CD4-positive, alpha-beta T cell treated with Interleukin-17A for 4 hours (primary cell): ENCODE measurements at places on chromosomes 7 and 10.

DNA sequence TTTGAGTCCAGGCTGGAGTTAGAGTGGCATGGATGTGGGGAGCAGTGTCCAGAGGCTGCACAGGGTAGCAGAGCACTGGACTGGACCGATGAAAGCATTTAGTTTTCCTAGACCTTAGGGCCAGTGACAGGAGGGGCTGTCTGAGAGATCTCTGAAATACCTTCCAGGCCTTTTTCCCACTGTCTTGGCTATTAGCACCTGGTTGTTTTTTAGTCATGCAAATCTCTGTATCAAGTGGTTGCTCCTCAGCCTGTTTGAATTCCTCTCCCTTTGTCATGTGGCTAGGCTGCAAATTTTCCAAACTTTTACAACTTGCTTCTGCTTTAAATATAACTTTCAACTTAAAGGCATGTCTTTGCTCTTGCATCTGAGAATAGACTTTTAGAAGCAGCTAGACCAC is 504.3 kb upstream of the VSTM2A start:
- no peak for DNase-seq

GRCh38 chr7:25282194-25282593 is 53.9 kb upstream of the NPVF start:
- no peak for DNase-seq

GRCh38 chr7:155182406-155182970 is 112.4 kb downstream of the HTR5A start:
- DNase-seq = no peak

DNA sequence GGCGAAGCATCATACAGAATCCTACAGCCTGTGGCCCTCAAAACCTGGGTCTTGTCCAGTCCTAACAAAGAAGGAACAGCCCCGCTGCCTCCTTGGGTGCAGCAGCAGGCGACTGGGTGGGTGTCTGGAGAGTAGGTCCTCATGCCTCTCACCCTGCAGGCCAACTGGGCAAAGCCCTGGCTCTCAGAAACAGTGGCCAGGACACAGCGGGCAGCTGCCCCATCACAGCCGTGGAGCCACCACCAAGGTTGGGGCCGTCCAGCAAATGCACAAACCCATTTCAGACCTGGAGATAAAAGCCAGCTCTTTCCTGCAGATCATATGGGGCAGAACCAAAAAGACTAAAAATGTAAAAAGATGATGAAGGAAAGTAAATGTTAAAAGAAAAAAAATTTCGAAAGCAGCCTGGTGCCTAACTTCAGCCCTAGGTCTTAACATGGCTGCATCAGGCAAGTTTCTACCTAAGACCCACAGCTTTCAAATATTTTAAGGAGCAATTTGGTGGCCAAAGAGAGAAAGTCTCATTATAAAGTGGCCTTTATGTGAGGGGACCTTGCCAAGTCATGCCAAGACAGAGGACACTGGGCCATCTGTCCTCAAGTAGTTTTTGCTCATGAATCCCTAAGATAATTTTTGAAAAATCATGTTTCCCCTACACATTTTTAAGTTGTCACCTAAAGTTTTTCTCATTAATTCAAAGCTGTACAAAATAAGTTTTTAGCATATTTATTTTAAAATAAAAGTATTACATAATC is 142.1 kb downstream of the PAXIP1 start:
- no peak for DNase-seq

DNA sequence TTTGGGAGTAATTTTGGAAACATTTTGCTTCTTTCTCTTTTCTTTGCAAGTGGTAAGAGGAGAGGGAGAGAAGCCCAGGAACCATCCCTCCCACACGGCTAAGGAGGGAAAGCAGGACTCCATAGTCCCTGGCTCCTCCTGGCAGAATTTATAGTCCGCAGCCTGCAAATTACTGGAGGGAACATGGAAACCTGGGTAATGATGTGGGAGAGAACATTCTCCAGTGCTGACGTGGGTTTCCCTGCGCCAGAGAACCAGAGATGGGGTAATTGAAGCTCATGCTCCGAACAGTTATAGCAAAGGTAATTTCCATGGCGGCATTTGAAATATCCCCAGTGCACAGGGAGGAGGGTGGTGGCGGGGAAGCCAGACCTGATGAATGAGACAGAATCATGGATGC is 320.4 kb downstream of the RPS24 start:
- no peak for DNase-seq

DNA sequence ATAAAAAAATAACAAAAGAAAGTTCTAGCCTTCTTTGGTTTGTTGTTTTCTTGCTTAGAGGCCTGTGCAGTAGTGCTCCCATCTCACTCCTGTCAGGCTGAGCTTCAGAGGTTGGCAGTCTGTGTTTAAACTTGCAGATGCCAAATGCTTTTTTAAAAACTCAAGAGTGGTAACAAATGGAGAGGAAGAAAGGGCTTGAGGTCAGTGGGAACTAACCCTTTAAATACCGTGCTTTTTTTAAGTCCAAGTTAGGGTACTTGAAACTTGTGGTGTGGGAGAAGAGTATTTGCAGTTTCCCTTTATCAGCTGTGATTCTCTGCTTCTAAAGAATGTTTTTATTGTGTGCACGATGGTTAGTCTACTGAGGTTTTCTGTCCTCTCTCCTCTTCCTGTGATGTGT is 29.4 kb downstream of the ZRANB1 start:
- no peak for DNase-seq

GRCh38 chr7:158445421-158446175 is 142.0 kb downstream of the PTPRN2 start:
- no peak for DNase-seq

GRCh38 chr10:1548596-1548995 is 188.7 kb downstream of the ADARB2 start:
- no peak for DNase-seq

GRCh38 chr10:124048371-124049290 is 44.8 kb downstream of the CHST15 start:
- DNase-seq = no peak

DNA sequence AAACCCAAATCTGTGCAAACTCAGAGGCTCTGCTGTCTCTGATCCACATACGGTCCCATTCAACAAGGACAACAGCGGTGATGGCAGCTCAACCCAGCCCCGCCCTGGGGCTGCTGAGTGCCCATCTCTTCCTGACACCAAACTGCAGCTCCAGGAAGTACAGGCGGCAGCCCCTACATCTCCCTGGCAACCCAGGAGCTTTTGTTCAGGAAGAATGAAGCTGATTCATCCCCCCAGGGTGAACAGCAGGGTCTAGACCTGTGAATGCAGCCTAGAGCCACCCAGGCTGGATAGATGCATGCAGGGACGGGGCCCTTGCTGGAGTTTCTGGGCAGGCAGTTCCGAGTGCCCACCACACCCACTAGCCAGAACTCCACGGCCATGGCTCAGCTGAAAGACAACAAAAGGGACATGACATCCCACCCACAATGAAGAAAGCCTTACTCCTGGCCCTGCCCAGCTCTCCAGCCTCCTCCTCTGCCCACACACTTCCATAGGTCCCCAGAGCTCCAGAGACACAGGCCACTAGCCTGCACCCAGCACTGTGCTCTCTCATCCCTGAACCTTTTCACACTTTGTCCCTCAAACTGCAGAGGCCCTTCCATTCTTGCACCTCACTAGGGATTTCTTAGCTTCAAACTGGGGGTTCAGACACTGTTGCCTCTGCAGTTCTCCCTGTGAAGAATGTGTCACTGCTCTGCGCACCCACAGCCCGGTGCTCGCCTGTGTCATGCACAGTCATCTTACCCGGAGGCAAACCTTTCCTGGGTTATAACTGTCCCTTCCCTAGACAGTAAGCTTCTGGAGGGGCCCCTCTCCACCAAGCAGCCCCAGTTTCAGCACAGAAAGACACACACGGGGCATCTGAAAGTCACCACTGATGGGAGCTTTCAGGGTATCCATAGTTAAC is 99.1 kb downstream of the GRID1 start:
- no peak for DNase-seq

- DNase-seq = no peak
Measured at GRCh38 chr10:10432296-10433035, 585.2 kb upstream of the CELF2 start.

- no peak for DNase-seq
Measured at GRCh38 chr7:151109094-151110048, 23.1 kb downstream of the AGAP3 start.

GRCh38 chr10:88557658-88558057 is 25.5 kb downstream of the RNLS start:
- no peak for DNase-seq

GRCh38 chr7:127818306-127818705 is 166.3 kb downstream of the SND1 start:
- DNase-seq = no peak

DNA sequence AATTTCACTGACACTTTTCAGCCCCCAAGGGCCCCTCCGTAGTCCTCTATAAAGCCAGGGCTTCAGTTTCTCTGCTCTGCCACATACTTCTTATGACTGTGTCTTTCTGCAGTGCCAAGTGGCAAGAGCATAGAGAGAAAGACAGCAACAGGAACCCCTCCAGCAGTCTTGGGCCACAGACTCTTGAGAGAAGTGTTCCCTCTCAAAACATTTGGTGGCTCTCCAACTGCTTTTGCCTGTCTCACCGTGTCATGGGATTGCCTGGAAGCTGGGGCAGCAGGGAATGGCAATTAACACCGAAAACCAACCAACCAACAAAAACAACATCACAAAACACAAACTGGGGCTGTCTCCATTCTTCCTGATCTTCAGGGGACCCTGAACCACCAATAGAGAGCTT is 73.8 kb upstream of the ELN start:
- no peak for DNase-seq

- DNase-seq = no peak
Measured at GRCh38 chr10:76550806-76551205, 1086.8 kb downstream of the KCNMA1 start.

- DNase-seq = no peak
Measured at GRCh38 chr7:70340236-70340635, 742.0 kb downstream of the AUTS2 start.

- no peak for DNase-seq
Measured at GRCh38 chr10:123766761-123767160, 100.6 kb downstream of the GPR26 start.

GRCh38 chr10:117432866-117433265 is 57.6 kb upstream of the PDZD8 start:
- DNase-seq = no peak

GRCh38 chr10:62727934-62728333 is 76.6 kb upstream of the ADO start:
- no peak for DNase-seq

DNA sequence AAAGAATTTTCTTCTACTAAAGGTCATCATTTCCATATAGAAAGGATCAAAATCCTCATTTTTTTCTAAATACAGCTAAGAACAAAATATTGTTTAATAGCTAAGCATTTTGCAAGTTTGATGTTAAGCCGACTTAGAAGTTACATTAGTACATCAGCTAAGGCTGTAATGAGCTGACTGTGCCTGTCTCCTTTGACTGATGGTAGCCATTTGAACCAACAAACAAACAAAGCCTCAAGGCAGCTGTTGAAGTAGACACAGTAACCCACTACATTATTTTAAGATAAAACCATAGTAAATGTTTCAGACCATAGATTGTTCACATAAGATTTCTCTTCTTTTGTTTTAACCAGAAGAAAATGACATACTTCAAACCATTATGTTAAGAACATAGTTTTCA is 210.9 kb upstream of the VSTM2A start:
- DNase-seq = no peak

- DNase-seq = peak; percentile 39
Measured at GRCh38 chr10:134247-135131, 766 bp upstream of the ZMYND11 start.

GRCh38 chr10:22253580-22253882 is 35.7 kb upstream of the EBLN1 start:
- DNase-seq = peak; percentile 75

GRCh38 chr10:71605263-71605962 is 114.2 kb downstream of the C10orf105 start:
- DNase-seq = no peak

- DNase-seq = no peak
Measured at GRCh38 chr7:107244613-107245012, 75.8 kb downstream of the HBP1 start.

- no peak for DNase-seq
Measured at GRCh38 chr7:18019555-18019954, 8.1 kb downstream of the PRPS1L1 start.

GRCh38 chr10:12638103-12638502 is 288.8 kb downstream of the CAMK1D start:
- no peak for DNase-seq

DNA sequence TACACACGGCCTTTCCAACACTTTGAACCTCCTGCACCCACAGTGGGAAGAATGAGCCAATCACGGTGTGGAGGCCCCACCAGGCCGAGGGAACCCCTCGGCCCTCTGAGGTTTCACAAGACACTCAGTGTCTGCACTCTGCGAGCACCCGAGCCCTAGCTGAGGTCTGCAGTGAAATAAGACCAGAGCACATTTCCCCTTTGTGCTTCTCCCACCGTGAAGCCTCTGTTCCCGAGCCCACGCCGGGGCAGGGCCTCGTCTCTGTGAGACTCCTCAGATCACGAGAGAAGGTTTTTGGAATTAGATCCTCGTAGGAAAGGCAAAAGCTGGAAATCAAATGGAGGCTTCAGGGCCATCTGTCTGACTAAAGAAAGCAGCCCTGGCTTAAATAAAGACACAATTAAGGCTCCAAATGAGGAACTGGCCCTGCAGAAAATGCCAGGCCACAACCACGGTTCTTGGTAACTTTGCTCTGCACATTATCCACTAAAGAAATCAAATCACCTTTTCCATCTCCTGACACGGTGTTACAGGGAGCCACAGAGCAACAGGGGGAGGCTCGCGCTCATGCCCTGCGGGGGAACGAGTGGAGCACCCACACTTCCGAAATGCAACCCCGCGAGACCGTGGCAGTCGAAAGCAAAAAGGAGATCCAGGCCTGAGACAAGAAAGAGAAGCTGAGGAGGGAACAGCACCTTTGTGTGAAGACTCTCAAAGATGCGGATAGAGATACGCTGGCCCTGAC is 43.7 kb downstream of the FAM53B start:
- no peak for DNase-seq

GRCh38 chr10:113169111-113169510 is 219.1 kb downstream of the TCF7L2 start:
- DNase-seq = no peak

DNA sequence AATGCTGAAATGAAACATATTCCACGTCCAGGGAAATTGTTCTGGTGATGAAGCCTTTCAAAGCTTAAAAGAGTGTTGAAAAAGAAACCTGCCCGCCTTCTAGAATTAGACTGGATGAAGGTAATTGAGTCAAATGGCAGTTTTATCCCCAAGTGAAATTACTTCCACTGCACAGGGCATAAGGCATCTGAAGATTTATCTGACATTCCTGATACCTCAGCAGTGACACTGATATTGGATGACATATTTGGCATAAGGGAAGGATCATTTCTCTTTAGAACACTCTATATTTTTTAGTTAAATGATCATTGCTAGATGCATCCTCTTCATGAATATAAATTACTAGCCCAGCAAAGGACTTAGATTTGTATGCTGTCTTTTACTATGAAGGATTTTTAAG is 229.6 kb upstream of the TPK1 start:
- no peak for DNase-seq

DNA sequence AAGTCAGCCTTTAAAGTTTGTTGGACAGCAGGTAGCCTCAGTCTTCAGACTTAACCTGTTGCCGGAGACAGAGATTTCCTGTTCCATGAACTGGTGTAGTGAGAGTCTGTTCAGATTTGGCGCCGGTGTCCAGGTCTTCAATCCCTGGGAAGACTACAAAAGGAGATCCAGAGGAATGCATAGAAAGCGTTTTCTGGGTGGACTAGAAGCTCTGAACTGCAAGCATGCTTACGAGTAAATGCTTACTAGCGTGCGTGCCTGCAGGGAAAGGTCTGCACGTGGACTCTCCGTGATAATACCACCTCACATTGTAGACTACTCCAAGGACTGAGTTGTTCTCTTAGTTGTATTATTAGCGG is 878 bp downstream of the GLRX3 start:
- no peak for DNase-seq
